HAP-1 (cell line): ENCODE measurements at places on chromosomes 11 and 22.
A peak's percentile ranks its signal among the peaks of the same experiment; 100 is the strongest.

DNA sequence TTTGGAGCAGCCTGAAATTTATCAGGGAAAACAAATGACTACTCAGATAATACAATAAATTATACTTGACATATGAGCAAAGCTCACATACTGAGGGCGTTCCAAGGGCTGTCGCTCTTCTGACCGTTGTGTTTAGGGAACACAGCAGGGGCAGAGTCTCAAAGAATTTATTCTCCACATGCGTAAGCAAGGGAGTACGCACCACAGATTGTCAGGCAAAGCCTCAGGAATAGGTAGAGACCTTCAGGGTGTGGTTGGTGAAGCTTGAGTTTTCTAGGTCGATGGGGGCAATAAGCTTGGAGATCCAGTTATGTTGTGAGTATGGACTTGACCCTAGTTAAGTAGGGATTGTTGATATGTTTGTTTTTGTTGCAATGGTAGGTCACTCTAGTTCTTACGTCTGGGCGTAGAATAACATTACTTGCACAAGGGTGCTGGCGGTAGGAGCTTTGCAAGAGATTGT is 830 bp downstream of the ACAT1 start:
- DNase-seq = no peak

- DNase-seq = no peak
Measured at GRCh38 chr22:48096851-48097665, 1334.6 kb downstream of the TBC1D22A start.

GRCh38 chr11:113818426-113818825 is 38.8 kb downstream of the CLDN25 start:
- DNase-seq = no peak

- no peak for DNase-seq
Measured at GRCh38 chr11:36222831-36223635, 66.2 kb downstream of the COMMD9 start.

DNA sequence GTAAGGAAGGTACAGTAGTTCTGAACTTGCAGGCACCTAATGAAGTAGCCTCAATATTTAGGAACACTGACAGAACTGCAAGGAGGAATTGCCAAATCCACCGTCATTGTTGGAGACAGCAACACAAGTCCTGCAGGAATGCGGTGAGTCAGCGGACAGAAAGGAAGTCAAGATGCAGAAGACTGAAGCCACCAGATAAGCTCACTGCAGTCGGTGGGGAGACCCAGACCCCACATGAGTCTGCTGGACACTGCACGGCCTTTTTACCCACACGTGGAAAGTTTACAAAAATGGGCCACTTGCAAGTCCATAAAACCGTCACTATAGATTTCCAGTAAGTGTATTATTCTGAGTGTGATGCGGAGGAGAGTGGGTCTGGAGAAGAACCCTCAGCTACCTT is 1471.6 kb downstream of the TBC1D22A start:
- DNase-seq = no peak

- no peak for DNase-seq
Measured at GRCh38 chr11:2525166-2525861, 80.5 kb downstream of the KCNQ1 start.

DNA sequence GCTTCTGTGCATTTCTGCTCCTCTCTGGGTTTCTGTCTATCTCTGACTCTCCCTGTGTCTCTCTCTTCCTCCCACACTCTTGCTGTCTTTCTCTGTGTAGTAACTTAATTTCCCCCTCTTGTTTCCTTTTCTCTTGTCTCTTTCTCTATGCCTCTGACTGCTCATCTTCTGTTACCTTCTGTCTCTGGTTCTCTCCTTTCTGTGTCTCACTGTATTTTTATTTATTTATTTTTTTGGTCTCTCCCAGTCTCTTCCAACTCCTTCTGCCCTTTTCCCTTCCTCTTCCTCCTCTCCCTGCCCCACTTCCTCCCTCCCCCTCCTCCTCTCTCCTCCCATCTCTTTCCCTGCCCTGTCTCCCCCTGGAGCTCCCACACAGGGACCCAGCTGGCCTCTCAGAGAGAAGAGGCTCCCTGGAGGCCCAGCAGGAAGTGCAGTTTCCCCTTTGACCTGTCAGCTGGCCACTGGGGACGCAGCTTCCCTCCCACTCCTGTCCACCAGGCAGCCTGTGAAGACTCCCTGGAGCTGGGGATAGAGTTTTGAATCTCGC is 38.3 kb upstream of the MYH9 start:
- DNase-seq = no peak

DNA sequence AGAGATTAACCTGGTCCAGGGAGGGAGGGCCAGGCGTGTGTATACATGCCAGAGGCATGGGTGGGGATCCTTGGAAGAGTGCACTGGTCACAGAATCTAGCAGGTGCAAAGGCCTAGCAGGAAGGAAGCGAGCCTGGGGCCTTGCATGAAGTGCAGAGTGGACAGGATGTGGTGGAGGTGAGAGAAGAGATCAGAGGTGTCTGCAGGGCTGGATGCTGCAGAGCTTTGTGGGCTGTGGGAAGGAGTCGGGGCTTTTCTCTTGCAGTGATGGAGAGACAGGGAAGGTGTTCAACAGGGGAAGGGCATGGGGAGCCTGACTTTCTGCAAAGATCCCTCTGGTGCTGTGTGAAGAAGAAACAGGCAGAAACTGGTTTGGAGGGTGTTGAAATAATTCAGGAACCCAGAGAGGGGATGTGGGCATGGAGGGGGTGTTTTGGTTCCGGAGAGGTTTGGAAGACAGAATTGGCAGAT is 2.5 kb upstream of the TPST2 start:
- DNase-seq = no peak

DNA sequence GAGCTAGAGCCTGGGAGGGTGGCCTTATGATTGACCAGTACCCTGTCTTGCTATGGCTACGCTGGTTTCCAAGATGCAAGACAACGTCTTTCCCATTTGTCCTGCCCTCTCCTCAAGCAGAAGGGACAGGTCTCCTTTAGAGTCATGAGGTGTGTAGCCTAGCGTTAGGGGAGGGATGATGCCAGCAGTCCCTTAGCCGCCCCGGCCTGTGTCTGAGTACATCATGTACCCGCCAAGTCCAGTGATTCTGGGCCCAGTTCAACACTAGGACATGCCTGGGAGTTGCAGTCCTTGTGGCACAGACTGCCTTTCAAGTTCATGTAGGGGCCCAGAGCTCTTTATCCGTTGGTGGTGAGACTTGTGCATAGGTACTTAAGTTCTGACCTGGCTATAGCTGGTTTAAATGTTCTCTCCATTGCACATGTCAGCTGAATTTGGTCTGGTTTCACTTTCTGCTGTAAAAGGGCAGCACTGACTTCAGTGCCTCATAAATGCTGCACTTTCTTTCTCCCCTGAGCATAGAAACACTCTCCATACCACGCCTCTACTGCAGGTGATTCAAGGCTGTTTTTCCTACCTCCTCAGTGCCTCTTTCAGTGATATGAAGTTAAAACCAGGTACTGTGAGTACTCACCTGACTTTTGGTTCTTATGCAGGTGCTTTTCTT is 151.1 kb downstream of the METTL15 start:
- no peak for DNase-seq

DNA sequence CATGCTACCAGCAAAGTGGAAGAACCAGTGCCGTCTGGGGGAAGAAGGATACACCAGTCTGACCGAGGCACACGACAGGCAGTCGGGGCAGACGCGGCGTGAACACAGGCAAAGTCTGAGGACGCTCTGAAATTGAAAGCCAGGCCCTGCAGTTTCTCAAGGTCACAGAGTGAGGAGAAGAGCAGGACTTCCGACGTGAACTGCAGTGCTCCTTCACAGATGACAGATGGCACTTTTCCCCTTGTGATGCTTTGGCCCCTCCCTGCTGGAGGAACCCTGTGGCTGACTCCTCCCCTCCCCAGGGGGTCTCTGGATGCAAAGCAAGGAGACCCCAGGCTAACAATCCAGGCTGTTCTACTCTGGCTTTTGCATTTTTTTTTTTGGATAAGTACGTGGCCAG is 19.6 kb upstream of the JAM3 start:
- no peak for DNase-seq

- no peak for DNase-seq
Measured at GRCh38 chr11:110059706-110060463, 33.3 kb upstream of the ZC3H12C start.

GRCh38 chr11:72851726-72852125 is 37.5 kb downstream of the ATG16L2 start:
- DNase-seq = no peak

DNA sequence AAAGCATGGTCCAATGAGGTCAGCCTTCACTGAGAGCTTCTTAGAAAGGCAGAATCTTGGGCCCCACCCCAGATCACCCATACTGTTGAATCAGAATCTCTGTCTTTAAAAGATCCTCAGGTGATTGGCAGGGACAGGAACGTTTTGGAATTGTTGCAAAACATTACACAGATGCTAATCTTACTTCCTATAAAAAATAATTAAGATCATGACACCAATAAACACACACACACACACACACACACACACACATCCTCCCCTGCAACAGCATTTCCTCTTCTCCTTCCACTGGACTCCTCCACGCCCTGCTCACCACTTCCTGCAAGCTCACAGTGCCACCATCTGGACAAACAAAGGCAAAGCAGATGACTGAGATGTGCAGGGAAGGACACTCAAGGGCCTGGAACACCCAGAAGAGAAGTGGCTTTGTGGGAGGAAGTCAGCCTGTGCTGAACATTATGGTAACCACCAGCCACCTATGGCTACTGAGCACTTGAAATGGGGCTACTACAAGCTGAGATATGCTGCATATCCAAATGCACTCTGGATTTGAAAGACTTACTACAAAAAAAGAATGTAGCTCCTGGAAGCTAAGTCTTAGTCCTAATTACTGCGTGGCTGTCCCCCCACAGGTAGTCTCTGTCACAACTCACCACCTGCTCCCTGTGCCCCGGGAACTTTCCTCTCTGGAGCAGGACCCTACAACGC is 65.6 kb downstream of the BTG4 start:
- peak; percentile 82 for DNase-seq

GRCh38 chr11:80861193-80861592 is 1420.4 kb upstream of the TENM4 start:
- DNase-seq = no peak

DNA sequence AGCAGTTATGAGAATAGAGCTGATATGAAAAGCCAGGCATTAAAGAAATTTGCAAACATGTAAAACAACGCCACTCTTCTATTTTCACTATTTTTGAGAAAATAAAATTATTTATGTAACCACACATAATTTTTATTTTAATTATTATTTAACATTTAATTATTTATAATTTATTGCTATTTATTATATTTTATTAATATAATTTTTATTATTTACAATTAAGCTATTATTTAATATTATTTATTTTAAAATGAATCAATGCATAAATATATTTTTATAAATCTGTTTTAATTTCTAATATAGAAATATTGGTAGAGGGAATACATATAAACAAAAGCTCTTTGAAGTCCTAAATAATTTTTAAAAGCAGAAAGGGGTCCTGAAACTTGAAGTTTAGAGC is 36.7 kb downstream of the KIF18A start:
- DNase-seq = no peak

- no peak for DNase-seq
Measured at GRCh38 chr11:22668005-22668796, 1.8 kb downstream of the GAS2 start.

GRCh38 chr11:115213007-115213406 is 291.2 kb downstream of the CADM1 start:
- DNase-seq = no peak

DNA sequence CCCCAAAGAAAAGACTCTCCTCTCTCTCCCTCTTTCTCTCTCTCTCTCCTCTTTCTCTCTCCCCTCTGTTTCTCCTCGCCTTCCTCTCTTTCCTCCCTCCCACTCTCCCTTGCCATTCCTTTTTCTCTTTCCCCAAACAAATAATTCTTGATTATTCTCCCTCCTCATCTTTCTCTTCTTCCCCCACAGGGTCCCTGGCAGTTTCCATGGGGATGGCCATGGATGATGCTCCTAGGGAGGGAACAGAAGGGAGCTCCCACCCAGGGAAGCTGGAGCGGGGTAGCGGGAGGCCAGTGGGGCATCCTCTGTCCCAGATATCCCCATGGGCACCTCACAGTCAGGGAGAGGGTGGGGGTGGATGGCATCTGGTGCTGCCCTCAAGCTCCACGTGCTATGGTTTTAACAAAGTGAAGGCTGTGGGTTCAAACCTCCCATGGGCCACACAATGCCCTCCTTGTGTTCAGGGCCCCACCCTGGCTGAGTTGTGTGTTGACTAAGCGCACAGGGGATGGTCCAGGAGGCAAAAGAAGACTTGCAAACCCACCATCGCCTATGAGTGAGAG is 266.4 kb downstream of the BUD13 start:
- no peak for DNase-seq

DNA sequence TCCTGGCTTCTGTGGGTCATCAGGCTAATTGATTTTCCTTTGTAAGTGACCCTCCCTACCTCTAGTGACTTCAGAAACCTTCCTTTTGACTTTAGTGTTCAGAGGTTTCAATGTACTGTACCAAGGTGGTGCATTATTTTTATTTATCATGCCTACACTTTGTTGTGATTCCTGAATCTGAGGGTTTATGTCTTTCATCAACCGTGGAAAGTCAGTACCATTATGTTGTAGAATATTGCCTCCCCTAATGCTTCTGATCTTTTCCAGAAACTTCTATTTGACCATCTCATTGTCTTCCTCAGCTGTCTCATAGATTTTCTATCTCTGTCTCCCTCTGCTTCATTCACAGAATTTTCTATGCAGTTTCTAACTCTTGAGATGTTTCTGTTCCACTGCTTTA is 105.5 kb downstream of the KCNQ1OT1 start:
- DNase-seq = no peak

DNA sequence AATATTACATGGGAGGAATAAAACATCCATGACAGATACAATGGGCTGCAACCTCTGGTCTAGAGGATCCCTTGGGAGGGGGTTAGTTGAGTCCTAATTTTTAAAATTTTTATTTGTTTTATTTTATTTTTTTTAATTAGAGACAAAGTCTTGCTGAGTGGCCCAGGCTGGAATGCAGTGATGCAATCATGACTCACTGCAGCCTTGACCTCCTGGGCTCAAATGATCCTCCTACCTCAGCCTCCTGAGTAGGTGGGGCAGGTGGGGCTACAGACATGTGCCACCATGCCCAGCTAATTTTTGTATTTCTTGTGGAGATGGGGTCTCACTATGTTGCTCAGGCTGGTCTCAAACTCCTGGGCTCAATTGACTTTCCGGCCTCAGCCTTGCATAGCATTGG is 43.1 kb downstream of the FDX1 start:
- no peak for DNase-seq

GRCh38 chr11:24709928-24710565 is 213.2 kb downstream of the LUZP2 start:
- DNase-seq = no peak

DNA sequence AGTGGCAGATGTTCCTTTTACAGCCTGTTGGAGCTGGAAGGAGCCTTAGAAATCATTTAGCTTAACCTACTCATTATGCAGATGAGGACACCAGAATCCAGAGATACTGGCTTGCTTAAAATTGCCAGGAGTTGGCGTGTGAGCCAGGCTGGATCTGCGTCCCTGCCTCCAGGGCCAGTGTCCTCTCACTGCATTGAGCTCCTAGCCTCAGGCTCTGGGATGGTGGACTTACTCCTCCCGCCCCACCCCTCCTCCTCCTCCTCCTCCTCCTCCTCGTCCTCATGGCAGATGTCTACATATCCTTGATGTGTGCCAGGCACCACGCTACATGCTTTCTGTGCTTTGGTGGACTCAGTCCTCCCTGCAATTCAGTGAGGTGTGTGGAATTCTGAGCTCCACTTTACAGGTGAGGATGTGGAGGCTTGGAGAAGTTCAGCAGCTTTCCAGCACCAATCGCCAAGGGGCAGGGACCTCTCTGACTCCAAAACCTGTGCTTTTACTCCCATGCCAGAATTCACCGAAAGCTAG is 24.1 kb downstream of the ADAMTS15 start:
- no peak for DNase-seq

- DNase-seq = no peak
Measured at GRCh38 chr22:30833322-30833721, 135.3 kb downstream of the MORC2 start.

- no peak for DNase-seq
Measured at GRCh38 chr11:57896361-57897145, 127.1 kb upstream of the OR9Q1 start.
